Ecto neural progenitor cell (in vitro differentiated cells): ENCODE measurements at places on chromosomes 13 and 19.

GRCh38 chr19:16470541-16470910, 1.2 kb downstream of the EPS15L1 start:
- DNase-seq, result no peak

DNA sequence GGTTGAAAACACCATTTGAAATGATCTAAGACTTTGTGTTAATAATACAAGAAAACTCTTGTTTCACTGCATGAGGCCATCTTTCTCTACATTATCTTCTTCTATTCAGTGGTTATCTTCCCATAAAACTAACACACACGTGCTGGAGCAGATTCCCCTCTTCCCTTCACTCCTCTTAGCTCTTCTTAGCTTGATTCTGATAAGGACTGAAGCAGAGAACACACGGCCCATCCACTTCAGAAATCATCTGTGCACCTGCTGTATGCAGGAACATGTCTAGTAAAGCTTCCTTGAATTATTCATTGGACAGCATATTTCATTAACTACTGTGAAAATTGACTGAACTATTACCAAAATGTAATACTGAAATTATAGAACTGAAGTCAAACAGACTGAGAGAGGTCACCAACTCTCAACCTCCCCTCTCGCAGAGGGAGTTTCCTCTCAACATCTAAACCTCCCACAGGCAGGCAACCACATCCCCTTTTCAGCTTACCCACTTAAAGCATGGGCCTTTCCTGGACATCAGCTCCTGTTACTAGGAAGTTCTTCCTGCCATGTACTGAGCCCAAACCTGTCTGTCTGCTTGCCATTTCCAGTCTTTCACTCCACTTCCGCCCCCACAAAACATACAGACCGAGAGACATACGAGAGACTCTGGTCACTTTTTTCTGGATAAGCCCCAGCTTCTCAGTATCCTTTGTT, 113.9 kb downstream of the CRYL1 start:
- DNase-seq, result no peak

DNA sequence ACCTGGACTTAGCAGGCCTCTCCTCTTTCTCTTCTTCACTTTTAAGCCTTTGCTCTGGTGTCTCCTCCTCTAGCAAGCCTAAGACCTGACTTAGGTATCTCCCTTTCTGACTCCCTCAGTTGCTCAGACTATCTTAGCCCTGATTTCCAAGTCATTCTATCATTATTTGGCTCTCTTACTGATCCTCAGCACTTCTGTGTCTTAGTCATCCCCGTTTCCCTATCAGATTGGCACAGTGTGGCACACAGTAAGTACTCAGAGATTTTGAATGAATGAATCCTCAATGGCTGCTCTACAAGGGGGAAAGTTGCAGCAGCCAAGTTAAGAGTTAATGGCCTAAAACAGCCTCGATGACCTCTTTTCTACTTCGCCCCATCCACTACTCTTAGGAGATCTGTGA, 8.2 kb downstream of the KCTD12 start:
- no peak for DNase-seq

DNA sequence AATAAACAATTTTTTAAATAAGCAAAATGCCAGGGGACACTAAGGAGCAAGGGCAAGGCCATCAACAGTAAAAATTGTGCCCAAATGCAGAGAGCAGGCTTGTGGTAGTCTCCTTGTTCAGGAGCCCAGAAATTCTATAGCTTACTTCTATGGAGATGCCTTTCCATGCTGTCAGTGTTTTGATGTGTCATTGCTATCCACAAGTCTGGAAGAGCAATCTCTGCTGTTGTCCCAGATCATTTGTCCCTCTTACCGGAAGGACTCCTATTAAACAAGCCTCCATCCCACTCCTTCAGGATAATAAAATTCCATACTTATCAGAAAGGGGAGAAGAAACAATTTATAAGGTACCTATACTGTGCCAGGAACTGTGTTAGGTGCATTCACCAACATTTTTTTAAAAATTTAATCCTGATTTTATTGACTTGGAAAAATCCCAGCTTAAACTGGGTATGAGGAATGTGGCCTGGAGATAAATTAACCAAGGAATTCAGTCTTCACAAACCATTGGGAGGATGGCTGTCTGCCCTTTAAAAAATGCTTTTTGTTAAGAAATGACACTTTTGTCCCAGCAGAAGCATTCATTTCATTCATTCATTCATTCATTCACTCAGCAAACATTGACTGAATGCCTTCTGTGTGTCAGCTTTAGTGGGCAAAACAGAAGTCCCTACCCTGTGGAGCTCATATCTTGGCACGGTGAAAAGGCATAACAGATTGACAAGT, 26.8 kb upstream of the CYSLTR2 start:
- no peak for DNase-seq

- no peak for DNase-seq
These were observed 9.6 kb downstream of the MLLT1 start for GRCh38 chr19:6270076-6270745.

DNA sequence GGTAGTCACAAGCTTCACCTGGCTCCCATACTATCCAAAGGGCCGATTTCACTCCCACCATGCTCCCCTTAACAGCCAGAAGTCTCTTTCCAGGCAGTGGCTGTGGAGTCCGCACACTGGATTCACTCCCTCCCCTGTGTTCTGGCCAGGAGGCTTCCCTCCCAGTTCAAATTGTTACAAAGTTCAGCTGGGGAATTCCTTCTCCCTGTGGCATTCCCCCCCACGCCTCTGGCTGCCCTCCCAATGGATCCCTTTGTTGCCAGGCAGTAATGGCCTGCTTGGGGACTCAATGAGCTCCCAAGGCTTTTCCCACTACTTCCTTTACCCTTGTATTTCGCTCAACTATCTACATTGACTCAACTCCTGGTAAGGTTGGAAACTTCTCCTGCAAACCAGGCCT, 1921.4 kb upstream of the PCDH20 start:
- no peak for DNase-seq

DNA sequence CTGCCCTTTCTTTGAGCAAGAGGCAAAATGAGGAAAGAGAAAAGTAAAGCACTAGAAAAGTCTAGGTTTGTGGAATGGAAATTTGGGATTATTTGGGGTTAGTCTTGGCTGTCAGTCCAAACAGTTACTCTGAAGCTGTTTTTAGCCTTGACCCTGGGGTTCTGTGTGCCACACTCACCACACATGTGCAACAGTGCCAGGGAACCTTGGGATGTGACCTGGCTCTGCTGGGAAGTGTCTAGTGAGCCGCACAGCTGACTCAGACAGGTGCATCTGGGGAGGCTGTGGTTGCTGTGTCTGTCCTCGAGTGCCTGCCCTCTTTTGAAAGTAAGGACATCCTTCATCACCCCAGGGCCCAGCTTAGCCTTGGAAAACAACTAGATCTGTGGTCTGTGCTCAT, 15.8 kb downstream of the MICOS13 start:
- no peak for DNase-seq

DNA sequence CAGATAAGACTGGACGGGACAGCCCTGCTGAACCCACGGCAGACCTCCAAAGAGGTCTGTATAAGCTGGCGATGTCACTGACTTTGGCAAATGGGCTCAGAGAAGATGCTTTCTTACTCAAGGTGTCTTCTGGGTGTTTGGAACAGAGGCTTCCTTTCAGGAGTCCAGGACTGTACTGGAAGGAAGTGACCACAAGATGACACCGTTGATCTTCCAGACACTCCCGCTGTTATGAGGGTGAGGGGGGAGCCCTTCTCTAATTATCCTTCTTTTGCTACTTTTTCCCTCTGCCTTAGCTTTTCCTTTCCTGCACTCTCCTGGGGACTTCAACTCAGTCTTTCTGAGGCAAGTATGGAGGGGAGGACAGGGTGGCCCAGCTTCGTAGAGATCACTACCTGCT, 65.2 kb upstream of the ZNF599 start:
- DNase-seq, result no peak

GRCh38 chr13:91014696-91015095, 332.8 kb upstream of the MIR17HG start:
- DNase-seq, result no peak

GRCh38 chr19:47176627-47177090, 46.0 kb downstream of the SAE1 start:
- no peak for DNase-seq

DNA sequence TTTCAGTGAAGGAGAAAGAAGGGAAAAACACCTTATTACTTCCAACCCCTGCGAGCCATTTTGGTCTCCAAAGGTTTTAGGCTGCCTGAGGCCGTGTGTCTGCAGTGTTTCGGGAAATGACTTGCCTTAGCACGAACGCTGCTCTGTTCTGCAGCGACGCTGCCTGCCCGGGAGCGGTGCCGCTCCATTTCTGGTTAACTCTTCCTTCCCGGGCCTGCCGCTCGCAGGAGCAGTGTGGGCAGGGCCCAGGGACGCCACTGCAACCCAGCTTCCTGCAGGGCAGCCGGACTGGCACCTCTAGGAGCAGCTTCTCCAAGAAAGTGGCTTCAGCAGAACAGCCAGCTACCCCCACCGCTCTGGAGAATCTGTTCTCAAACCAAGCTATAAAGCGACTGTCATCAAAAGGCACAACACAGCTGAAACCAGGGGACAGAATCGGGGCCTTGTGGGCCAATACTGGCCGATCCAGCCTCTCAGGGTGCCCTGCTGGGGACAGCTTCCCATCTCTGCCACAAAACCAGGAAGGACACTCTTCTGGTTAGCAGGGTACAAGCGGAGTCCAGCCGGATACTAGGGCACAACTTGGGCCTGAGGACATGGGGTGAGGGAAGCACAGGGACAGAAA, 72.2 kb downstream of the KCTD15 start:
- peak; percentile 67 for DNase-seq

GRCh38 chr13:25692099-25692498, 320.3 kb downstream of the ATP8A2 start:
- no peak for DNase-seq

DNA sequence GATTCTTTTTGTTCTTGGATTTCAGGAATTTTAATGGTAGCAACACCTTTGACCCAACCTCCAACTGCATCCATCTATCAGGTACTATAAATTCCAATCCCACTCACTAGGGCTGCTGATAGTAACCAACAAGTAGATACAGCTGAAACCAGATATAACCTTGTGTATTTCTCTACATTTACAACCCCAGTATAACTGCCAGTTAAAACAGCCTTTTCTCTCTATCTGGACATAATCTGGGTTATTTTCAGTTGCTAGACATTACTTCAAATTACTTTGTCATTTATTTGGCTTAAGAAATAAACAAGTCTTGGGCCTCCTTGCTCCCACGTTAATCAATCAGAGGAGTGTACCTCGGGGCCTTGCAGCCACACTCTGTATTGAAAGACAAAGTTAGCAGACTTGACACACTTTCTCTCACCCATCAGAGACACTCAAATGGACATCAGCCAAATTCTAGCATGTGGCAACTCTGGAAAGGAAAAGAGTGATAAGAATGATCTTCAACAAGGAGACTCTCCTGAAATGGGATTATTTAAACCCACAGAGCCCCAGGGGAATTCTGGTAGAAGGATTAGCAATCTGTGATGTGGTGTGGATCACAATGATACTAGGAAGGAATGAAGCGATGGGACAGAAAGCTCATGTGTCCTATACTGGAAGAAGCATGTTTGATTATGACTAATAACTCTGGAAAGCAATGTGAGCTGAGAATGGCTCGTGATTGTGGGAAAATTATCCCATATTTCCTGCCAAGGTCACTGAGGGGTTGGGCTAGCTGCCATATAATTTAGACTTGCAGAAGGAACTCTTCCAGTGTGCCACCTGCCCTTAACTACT, 157.5 kb downstream of the FLT1 start:
- no peak for DNase-seq

GRCh38 chr13:94329277-94329676, 150.2 kb downstream of the DCT start:
- no peak for DNase-seq

DNA sequence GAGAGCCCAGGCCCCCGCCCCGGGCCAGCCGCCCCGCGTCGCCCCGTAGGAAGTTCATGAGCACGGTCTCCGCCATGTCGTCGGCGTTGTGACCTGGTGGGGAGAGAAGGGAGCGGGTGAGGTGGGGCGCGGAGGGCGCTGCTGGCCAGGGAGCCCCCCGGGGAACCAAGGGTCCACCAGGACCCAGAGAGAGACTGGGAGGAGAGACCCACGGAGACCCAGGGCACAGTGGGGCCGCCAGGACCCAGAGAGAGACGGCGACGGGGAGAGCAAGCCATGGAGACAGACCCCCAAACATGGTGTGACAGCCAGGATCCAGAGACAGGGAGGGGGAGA, 9.2 kb downstream of the CTU1 start:
- DNase-seq, result no peak

GRCh38 chr19:5719274-5719960, 529 bp downstream of the LONP1 start:
- DNase-seq, result no peak

DNA sequence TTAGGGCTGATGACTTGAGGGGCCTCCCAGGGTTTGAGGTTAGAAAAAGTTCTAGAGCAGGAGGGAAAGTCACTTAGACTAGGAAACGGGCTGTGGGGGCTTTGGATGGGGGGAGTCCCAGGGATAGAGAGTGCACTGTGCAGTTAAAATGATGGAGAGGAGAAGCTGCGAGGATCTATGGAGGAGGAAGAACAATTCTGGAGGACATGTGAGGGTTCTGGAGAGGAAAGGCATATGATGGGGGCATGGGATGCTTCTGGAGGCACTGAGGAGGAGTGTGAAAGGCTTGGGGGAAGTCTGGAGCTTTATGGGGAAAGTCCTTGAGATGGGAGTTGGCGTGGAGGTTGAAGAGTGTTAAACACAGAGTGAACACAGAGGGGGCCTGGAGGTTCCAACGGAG, 2.2 kb downstream of the KCNC3 start:
- DNase-seq, result no peak

DNA sequence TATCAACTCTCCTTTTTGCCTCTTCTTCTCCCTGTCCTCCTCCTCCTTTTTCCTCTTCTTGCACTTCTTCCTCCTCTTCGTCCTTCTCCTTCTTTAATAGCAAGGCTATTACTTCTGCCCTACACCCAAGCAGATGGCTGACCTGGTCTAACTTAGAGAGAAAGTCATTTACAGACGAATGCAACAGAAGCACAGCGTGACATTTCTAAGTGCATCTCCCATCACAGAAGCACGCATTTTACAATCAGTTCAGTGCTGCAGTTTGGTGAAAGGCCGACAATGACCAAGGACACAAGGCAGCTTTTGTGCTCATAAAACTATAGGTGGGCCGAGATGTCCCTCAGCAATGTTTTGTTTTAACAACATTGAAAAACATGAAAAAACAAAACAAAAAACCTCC, 231.5 kb downstream of the FGF14 start:
- no peak for DNase-seq

- DNase-seq, result no peak
These were observed 212.2 kb downstream of the SUCLA2 start for GRCh38 chr13:47788844-47789243.

DNA sequence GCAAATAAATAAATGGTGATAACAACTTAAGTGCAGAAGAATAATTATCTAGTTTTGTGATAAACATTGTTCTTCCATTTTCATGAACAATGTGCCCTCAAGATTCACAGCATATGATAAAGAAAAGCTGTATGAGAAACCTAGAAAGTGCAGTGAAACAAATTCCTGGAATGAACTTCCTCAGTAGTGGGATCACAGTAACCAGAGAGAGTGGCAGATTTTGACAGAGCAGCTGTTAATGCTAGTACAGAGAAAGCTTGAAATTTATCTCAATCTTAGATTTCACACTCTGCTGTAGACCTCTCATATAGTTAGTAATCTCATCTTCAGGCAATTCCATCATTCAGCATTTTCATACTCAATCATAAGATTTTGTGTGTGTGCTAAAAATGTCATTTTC, 664.9 kb downstream of the PCDH9 start:
- DNase-seq, result no peak

GRCh38 chr19:1009981-1010538, 9.8 kb downstream of the GRIN3B start:
- DNase-seq, result no peak
